ENCODE measurements at places on chromosomes 11 and 22.

GRCh38 chr11:110022548-110022947 lies 70.6 kb upstream of the ZC3H12C start:
- DNase-seq, result no peak

DNA sequence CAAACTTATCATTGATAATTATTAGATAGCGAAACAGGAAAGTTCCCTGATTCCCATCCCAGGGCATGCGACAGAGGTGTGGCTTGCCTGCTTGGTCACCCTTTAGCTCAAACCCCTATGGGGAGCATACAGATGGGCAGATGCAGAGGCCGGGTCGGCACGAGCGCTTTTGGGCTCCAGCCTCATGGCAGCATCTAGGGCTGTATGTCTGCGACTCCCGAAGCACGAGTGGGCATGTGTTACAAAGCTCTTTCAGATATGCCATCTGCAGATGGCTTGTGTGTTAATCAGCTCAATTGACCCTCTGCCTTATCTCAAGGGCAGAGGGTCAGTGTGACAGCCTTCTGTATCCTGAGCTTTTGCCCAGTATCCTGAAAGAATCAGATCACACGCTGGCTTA lies 2069.3 kb upstream of the RAG2 start:
- no peak for DNase-seq

DNA sequence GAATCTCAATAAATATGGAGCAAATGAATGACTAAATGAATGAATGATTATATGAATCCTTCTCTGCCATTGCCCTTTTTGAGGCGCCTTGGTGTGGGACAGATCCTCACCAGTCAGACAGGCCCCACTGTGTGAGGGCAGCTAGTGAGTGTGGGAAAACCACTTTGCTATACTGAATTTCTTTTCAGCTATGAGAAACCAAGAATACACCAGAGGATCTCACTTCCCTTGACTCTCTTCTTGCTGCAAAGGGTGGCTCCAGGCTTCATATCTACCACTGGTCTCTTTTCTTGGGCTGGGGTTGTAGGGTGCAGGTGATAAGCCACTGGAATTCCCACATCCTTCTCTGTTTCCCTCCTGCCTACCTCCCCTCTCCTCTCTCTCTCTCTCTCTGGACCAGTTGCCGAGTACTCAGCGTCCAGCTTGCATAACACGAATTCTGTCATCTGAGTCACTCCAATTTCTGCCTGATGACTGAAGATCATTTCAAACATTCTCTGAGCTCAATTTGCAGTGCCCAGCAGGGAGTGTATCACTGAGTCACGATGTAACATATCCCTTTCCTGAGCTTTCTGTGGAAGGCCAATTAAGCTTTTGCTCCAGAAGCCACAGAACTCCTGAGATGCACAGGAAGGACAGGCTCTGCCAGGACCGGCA lies 304.3 kb upstream of the NCAM1 start:
- DNase-seq, result peak; percentile 88

DNA sequence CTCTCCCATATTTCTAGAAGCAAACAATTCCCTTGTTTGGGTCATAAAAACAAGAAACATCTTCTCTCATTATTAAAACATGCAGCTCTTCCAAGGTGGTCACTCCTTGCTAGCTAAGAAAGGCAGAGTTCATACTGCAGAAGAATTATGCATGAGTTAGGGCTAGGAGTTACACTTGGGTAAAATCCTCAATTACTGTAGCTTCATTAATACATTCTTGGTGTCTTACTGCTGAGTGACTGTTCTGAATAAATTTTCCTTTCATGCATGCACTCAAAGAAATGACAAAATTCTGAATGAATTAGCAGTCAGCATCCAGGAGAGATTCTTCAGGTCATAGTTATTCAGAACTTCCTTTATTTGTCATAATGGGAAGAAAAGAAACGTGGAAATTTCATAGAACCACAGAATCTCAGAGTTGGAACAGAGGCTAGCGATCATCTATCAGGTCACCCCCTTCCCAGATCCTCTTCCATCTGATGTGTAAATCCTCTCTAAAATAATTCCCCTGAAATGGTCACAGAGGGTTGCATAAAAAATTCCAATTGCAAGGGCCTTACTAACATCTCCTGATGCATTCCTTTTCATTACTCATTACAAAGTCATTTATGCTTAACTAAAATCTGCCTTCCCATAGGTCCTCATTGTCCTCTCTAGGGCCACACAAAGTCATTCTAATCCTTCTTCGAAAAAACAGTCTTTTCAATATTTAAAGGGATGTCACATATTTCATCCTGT lies 771.5 kb downstream of the DLG2 start:
- peak; percentile 55 for DNase-seq

- DNase-seq, result no peak
Observed at GRCh38 chr22:48448821-48449220, 1378.9 kb downstream of the BRD1 start.

- peak; percentile 40 for DNase-seq
Observed at GRCh38 chr22:45863981-45864751, 112.8 kb downstream of the WNT7B start.

- DNase-seq, result no peak
Observed at GRCh38 chr22:16844529-16844928, 19.3 kb upstream of the XKR3 start.

DNA sequence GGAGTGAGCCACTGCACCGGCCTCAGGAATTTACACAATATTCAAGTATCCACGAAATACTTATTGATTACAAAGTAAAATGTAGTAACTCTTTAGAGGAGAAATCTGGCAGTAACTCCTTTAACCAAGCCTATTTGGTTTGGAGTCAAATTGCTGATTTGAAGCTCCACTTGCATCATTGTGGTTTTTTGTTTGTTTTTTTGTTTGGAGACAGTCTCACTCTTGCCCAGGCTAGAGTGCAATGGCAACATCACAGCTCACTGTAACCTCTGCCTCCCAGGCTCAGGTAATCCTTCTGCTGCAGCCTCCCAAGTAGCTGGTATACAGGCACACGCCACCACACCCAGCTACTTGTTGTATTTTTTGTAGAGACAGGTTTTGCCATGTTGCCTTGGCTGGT lies 6.4 kb upstream of the QSER1 start:
- DNase-seq, result no peak

GRCh38 chr11:9109858-9110731 lies 18.7 kb upstream of the SCUBE2 start:
- DNase-seq, result no peak
